RPMI7951 (cell line): ENCODE measurements at places on chromosomes 2 and 18.

- no peak for DNase-seq
These were observed 248.7 kb downstream of the ZNF385B start for GRCh38 chr2:179612591-179613298.

DNA sequence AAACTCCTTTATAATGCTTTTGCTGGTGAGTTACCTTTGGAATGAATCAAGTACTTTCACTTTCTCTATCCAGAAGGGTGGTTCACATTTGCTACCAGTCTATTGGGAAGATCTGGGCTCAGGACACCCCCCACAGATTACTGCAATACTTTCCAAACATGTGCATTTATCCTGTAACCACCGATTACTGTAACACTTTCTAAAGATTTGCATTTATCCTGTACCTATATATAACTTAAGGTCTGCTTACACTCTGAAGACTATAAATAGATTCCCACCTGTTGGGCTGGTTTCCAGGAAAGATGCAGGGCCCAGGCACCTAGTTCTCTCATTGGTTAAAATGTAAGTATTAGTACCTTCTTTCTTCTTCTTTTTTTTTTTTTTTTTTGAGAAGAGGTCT, 113.0 kb upstream of the NEDD4L start:
- peak; percentile 39 for DNase-seq

GRCh38 chr18:26902291-26902690, 36.8 kb upstream of the AQP4 start:
- DNase-seq: no peak

DNA sequence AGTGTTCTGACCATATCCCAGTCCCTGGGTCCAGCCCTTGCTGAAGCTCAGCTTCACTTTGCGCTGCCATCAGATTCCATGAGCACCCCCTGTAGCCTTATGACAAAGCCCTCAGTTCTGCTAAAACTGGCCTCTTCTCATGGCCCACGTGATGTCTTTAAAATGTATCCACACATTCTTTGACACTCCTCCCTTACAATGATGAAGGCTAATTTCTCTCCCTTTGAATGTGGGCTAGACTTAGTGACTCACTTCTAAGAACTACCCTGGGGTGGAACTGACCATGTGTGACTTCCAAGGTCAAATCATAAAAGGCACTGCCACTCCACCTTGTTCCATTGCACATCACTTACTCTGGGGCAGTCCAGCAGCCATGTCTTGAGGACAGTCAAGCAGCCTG, 45.4 kb upstream of the GORASP2 start:
- DNase-seq: peak; percentile 63

DNA sequence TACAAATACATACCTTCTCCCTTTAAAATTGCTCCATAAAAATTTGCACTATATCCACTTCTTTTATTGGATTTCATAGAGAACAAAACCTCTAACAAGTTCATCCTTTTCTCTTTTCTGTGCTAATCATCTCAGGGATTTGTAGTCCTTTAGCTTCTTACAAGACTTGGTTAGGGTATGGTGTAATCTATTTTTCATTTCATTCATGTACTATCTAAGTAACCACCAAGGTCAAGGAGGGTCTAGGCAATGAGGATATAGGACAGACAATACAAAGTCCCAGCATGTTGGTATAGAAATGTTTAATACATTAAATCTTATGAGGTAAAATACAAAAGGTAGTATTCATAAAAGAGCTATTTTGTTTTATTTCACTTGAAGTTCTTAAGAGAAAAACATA, 17.5 kb downstream of the C2orf69 start:
- DNase-seq: no peak
